ENCODE measurements at places on chromosomes 7 and 10. TPM values are rescaled to one million over a fixed set of nuclear protein-coding genes. Genes with fewer than 3 reads are reported as not detected.

The NPSR1 gene
- not detected for total RNA-seq

The TBXAS1 gene
- total RNA-seq: 7.2 TPM

The PGAM2 gene
- 0.66 TPM for total RNA-seq

The IFRD1 gene
- 35.3 TPM for total RNA-seq

The FXYD4 gene
- total RNA-seq: not detected

The CEP55 gene
- total RNA-seq: 49.4 TPM

The CCDC172 gene
- not detected for total RNA-seq

The BAIAP2L1 gene
- 1.1 TPM for total RNA-seq

The PTPN12 gene
- total RNA-seq: 21.5 TPM

The MMD2 gene
- total RNA-seq: not detected

The DYNC1I1 gene
- total RNA-seq: not detected

The SFTPA1 gene
- total RNA-seq: not detected

The PRKG1 gene
- total RNA-seq: not detected

The FAM131B gene
- total RNA-seq: 0.37 TPM

The CHCHD1 gene
- total RNA-seq: 30.7 TPM

The OLAH gene
- total RNA-seq: 2.9 TPM

The PPP1R3C gene
- total RNA-seq: 0.07 TPM

The EPHA1 gene
- total RNA-seq: 0.66 TPM
